Endothelial cell (in vitro differentiated cells): ENCODE measurements at places on chromosomes 3 and 15.
A peak's percentile ranks its signal among the peaks of the same experiment; 100 is the strongest.

- DNase-seq, result no peak
Observed at GRCh38 chr3:44018926-44019325, 222.8 kb upstream of the TOPAZ1 start.

DNA sequence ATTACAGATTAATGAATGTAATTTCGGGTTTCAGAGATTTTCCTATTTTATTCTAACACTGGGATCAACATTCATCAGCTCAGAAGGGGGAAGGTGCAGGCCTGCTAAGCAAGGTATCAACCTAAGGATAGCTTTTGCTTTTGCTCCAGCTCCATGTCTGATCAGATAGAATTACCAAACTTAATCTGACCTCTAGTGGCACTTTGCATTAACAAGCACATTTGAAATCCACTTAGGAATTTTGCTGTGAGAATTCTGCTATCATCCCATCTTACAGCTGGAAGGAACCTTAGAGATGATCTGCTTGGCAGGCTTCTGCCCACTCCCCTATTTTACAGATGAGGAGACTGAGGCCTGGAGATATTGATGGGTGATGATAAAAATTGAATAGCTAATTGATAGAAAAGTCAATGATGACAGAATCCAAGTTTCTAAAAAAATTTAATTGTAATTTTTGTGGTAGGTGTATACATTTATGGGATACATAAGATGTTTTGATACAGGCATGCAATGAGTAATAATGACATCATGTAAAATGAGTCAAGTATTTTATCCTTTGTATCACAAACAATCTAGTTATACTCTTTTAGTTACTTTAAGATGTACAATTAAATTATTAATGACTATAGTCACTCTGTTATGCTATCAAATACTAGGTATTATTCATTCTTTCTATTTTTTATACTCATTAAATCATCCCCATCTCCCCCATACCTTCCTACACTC, 209.2 kb upstream of the ZPLD1 start:
- no peak for DNase-seq

- no peak for DNase-seq
Observed at GRCh38 chr3:127999509-128000106, 52.6 kb upstream of the SEC61A1 start.

DNA sequence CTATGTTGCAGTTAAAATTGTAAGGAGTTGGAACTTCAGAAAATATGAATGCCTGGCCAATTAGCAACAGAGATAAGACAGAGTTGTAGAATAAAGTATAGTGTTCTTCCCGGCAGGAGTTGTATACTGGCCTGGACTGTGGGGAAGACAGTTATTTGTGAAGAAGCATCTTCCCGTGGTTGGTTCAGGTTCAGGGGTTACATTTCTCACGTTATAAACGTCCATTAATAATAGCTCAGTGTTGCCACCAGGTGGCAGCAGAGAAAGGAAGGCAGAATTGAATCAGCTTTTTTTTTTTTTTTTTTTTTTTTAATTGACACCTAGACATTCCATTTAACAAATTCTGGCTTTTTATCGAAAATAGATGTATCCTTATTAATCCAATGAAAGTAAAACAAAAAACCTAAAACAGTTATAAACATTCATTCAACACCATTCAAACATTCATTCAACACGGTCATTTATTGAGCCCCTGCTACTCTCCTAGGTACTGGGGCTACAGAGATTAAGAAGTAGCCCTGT, 66.4 kb upstream of the NR2E3 start:
- DNase-seq, result peak; percentile 69

DNA sequence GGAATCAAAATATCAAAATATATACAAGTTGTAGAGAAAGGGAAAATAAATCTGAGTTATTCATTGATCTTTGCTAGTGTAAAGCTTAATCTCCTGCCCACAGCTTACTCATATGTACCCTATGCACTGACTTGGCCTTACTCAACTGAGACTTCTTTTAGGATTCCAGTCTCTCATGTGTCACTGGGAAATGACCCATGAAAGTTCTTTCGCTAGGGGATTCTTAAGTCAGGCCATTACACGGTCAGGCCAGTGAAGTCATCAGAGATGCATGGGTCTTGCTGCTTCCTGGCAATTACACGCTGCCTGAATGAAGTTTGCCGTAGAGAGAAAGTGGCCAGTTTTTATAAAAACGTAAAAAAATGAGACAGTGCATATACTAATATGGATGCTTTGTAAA, 20.7 kb upstream of the LPP start:
- no peak for DNase-seq

GRCh38 chr15:58179741-58180381, 41.7 kb downstream of the AQP9 start:
- peak; percentile 6 for DNase-seq

DNA sequence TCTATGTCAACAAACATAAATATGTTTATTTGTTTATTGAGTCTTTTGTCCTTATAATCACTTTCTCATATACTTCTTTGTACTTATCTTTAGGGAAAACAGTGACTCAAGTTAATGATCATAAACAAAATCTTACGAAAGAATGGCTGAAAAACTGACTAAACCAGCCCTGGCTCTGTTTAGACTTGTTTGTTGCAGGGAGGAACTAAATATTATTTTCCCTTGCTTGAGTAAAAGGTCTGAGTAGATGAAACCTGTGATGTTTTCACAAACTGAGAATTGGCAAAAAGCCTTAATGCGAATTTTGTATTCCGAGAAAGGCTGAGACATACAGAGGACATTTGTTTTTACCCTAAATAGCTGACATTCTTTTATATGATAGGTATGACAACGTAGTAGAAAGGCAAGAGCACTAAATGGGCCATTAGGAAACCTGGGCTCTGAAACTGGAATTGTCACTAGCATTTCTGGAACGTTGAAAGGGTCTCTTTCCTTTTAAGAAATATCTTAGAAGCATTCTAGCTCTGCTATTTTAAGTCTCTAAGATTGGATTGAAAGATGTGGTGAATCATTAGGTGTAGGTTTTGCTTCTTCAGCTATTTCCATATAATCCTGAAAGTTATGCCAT, 18.2 kb upstream of the CLDN16 start:
- no peak for DNase-seq

- DNase-seq, result no peak
Observed at GRCh38 chr15:32778391-32779176, 60.8 kb downstream of the GREM1 start.

DNA sequence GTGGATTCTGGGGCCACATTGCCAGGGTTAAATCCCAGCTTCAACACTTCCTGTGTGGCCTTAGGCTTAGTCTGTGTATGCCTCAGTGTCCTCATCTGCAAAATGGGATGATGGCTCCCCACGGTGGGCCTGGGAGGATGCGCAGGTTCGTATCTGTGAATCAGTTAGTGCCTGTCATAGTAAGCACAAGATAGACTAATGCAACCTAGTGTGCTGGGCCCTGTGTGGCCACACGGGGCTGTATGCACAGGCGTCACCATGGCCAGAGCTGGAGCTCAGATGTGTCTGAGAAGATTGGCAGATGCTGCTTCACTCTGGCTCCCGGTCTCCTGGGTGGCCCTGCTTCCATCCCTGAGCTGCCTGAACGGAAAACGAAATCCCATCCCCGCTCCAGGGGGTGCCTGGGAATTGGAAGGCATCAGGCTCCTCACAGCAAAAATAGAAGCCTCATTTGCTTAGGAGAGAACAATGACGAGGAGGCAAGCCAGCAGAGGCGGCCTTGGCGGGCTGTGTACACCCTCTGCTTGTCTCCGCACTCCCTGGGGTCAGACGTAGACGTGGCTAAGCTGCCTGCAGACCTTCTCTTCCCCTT, 103.6 kb downstream of the APBA2 start:
- peak; percentile 6 for DNase-seq
